Stimulated activated CD4-positive, alpha-beta T cell treated with anti-CD3 and anti-CD28 coated beads, Interleukin-4, amount 100 ng/mL, for 24 hours (primary cell): ENCODE measurements at places on chromosomes 13 and 19.

DNA sequence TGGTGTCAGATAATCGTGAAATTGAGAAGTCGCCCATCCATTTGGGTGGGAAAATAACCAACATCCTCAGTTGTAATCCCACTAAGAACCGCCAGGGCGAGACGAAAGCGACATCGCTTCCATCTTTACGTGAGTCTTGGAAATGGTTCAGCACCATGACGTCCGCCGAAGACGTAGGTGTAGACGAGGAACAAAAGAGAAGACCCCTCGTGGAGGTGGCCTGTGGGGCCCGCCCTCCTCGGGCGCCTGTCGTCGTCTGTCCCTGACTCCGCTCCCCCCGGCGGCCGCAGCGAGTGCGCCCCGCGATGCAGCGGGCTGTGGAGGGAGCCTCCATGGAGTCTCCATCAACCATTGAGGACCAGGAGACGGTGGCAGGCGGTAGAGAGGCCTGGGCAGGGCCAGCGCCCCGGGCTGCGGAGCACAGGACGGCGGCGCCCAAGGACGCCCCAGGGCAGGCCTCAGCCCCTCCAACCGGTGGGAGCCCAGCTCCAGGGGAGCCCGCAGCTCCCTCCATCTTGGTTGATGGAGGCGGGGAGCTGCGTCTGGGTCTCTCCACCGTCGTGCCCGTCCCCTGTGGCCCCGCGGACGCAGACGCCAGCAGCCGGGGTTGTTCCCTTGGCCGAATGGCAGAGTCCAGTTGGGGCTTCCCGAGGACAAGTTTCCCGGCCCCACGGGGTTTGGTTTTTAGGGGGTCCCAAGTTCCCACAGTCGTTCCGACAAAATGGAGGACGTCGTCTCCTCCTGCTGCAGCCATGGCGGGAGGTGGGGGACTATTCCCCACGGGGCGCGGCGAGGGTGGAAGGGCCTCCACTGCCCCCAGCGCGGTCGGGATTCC, 990 bp upstream of the ZMYM2 start:
- DNase-seq, result peak; percentile 86

DNA sequence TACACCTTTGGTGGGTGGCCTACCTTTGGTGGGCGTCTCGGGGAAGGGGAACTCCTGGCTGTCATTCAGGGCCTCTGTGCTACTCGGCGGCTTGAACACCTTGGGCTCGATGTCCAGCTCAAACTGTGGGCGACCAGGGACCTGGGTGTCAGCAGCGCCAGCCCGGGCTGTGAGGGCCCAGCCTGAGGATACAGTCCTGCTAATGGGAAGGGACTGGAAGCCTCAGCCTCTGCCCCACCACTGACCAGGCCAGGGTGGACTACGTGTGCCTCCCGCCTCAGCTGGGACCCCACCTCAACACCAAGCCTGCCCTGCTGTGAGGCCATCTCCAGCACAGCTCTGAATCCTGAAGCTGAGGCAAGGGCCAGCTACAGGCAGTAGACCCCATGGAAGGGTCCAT, 7.7 kb downstream of the TMEM259 start:
- DNase-seq, result no peak

GRCh38 chr19:21851596-21852345, 15.8 kb upstream of the ZNF43 start:
- peak; percentile 93 for DNase-seq

GRCh38 chr19:45467115-45467455, 711 bp upstream of the FOSB start:
- no peak for DNase-seq

DNA sequence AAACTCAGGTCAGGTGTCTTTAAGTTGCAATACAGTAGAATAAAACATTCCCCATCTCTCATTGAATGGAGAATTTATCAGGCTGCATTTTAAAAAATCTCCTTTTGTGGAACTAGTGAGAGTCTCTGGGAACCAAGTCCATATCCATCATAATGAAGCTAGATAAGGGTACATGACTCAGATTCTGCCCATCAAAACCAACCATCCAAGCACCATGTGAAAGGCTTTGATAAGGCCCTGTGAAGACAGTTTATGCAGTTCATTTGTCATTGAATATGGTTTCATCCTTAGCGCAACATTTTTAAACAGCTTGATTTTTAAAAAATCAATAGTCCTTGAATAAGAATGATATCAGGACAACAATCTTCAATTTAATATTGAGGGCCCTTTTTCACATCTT, 56.3 kb upstream of the DIAPH3 start:
- no peak for DNase-seq

DNA sequence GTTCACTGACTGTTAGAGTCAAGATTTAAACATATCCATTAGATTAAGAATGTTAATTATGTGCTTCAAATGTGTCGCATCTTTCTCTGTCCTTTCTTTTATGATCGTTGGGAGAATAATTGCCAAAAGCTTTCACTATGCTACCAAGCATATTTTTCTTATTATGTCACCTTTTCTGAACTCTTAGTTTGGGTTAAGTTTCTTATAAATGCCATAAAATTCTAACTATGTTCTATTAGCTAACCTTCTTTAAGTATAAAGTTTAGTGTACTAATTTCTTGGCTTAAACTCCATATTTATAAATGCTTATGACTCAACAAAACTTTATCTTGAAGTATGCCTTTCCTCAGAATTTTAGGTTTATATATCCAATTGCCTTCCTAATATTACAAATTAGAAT, 1759.4 kb downstream of the PCDH9 start:
- no peak for DNase-seq

- DNase-seq, result no peak
These were observed 6.2 kb upstream of the ZNF497 start for GRCh38 chr19:58368561-58369360.

GRCh38 chr13:52161181-52161646, 1.8 kb upstream of the NEK3 start:
- DNase-seq, result no peak

DNA sequence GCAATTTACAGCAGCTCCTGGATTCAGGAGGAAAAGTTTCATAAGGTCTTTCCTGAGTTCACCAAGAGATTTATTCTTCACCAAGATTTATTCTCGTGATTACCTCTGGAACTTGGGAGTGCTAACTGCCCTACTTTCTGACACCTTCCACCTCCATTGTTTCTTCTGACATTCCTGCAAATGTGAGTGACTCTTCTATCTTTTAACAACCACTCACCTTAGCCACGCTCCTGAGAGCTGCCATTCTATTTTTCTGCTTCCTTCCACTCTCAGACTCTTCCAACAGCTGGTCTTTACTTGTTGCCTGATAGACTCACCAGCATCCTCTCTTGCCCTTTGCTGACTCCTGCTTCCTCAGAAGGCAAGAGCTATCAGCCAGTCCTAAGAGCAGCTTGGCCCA, 11.5 kb upstream of the CBY2 start:
- DNase-seq, result no peak

GRCh38 chr13:76222511-76222910, 586.4 kb downstream of the LMO7 start:
- no peak for DNase-seq

DNA sequence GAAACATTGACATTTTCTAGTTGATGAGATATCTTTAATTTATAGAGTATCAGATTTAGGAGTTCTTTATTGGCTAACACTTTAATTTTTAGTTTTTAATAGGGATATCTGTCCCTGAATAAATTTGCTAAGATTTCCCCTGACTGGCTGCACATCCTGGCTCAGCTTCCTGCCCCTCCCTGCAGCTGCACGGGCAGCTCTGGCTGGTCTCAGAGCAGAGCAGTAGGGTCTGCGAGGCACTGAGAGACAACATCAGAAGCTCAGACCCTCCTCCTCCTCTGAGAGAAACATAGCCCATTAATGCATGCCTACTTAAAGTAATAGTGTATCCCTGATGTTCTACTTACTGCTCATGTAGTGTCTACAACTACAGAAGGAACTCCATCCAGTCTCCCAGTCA, 139.2 kb downstream of the TNFSF13B start:
- no peak for DNase-seq

DNA sequence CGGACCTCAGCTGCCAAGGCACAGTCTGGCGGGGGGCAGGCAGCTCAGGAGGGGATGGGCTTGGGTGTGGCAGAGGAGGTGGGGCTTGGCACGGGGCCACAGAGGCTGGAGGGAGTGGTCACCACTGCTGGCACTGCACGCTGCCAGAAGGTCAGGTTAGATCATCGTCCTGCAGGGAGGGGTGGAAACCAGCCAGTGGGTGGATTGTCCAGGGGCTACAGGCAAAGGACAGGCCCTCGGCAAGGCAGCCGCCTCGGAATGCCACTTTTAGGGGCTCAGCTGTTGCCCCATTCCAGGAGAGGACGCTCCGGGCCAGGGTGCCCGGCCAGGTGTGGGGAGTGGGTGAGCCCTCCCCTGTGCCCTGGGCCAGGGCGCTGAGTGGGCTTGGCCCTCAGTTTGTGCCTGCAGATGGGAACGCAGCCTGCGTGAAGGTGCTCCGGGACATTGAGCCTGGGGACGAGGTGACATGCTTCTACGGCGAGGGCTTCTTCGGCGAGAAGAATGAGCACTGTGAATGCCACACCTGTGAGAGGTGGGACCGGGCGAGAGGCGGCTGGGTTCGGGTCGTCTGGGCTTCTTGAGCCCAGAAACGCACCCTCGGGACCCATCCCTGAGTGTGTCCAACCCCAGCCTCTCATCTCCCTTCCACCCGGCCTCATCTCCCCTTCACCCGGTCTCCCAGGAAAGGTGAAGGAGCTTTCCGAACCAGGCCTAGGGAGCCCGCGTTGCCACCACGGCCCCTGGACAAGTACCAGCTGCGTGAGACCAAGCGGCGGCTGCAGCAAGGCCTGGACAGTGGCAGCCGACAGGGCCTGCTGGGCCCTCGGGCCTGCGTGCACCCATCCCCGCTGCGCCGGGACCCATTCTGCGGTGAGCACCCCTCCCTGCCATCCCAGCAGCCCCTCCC, 6.4 kb downstream of the KMT5C start:
- no peak for DNase-seq

- no peak for DNase-seq
These were observed 111.3 kb upstream of the EDNRB start for GRCh38 chr13:78029901-78030300.

DNA sequence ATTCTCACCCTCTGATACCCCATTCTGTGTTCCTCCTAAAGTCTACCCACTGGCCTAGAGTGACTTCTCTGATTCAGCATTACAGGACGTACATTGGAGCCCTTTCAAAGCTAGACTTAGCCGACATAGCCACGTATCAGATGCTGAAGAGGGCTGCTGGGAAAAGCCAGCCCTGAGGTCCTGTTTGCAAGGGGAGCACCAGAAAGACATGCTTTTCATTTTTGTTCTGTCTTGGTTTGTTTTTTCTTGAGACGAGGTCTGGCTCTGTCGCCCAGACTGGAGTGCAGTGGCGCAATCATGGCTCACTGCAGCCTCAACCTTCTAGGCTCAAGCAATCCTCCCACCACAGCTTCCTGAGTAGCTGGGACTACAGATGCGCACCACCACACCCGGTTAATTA, 6.3 kb upstream of the ZSWIM4 start:
- no peak for DNase-seq

DNA sequence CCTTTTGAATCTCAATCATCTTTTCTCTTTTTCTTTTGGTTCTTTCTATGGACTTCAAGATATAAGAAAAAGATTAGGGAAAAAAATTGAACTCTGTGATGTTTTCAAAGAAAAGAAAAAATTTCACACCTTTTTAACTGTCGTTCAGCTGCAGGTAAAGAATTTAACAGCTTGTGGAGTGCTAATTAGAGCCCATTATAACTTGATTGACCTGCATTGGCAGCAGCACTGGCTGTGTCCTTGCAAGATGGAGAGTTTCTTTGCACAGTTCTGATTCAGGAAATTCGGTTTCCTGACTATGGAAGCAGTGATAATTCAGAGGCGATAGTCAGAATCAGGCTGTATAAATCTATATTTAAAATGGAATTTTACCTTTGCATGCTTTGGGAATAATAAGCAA, 183.2 kb upstream of the DACH1 start:
- DNase-seq, result no peak

DNA sequence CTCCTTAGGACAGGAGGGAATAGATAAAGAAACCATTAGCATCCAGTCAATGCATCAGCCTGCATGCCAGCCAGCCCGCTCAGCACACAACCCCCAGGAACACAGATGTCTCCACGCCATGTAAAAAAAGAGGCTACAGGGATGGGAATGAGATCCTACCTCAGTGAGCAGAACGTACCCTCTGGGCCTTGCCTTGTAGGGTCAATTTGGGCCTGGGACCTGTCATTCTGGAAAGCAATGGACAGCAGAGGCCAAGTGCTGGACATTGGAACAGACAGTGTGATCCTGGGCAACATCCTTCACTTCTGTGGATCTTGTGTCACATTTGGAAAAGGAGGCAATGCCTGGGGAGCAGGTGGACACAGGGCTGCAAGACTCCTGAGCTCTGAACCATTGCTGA, 26.0 kb downstream of the VSTM2B start:
- DNase-seq, result no peak

GRCh38 chr19:29372921-29373797, 152.6 kb upstream of the VSTM2B start:
- no peak for DNase-seq

- DNase-seq, result no peak
These were observed at the start of gene SYCN for GRCh38 chr19:39203372-39204341. SYCN (minus strand) TSS chr19:39204263; CDS start chr19:39204254, 9 bp downstream.

GRCh38 chr19:14310055-14310454, 71.2 kb upstream of the ADGRE5 start:
- no peak for DNase-seq

GRCh38 chr13:40189426-40189825, 477.0 kb downstream of the FOXO1 start:
- DNase-seq, result peak; percentile 35

DNA sequence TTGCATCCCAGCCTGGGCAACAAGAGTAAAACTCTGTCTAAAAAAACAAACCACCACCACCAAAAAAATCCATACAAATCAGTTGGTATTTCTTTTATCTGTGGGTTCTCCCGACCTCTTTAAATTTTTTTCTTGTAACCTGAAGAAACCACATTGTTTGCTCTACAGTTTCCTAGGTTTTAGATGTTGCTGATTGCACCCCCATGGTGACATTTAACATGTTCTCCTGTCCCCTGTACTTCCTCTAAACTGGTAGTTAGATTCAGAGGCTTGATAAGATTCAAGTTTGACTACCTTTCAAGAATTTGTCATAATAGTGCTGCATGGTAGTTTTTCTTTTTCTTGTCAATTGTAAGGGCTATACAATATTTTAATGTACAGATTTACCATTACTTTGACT, 24.0 kb downstream of the ALG5 start:
- DNase-seq, result no peak
